ENCODE measurements at places on chromosomes 1 and 21. TPM values are rescaled to one million over a fixed set of nuclear protein-coding genes. Genes with fewer than 3 reads are reported as not detected.

FLG2 gene
- total RNA-seq: not detected

GRCh38 chr1:183030053-183030452 lies 6.8 kb downstream of the LAMC1 start:
- DNase-seq: no peak

- DNase-seq: no peak
Measured at GRCh38 chr1:201631037-201631436, 92.1 kb downstream of the NAV1 start.

GRCh38 chr1:65825741-65826140 lies 33.0 kb downstream of the PDE4B start:
- no peak for DNase-seq

DNA sequence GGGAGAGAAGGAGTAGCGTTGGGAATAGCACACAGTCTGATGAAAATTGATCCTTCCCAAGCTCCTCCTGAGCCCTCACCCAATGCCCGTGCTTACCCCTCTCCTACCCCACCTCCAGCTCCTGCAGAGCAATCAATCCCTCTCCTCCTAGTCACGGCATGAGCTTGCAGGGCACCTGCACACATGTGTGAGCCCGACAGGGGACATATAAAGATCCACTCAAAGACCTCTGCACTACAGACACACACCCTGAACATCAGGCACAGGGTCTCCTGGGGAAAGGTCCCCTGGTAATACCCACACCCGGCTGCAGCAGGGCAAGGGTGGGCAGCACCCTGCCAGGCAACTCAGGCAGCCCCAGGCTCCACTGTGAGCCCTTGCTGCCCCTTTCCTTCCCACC lies 426 bp downstream of the VSIG8 start:
- no peak for DNase-seq

DNA sequence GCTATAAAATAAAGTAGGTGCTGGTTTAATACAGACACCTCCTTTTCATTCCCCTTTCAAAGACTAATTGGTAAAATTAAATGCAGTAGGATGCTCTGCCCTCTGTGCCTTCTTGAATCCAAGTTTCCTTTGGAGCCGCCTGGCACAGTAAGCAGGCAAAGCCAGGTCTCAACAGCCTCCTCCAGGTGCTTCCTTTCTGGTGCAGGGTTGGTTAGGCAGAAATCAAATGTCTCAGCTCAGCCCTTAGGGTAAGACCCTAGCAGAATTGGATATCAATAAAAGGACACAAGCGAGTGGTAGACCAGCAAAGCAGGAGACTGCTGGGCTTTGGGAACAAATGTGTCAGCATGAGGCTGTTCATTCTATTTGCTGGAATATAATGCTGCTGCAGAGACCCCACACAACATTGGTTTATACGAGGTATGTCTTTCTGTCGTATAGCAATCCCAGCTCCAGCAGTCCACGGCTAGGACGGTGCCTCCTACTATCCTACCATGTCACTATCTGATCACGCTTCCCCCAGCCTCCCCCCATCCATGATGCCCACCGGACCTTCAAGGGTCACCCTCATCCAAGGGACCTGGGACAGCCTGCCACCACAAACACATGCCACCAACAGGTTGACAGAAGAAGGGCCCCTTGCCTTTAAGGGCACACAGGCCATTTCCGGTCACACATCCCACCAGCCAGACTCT lies 58.4 kb downstream of the CAPN2 start:
- DNase-seq: no peak

- DNase-seq: no peak
Measured at GRCh38 chr1:22645931-22646330, 2.5 kb downstream of the C1QC start.

All from heart left ventricle (tissue), 16 donors.